ENCODE measurements at places on chromosomes 2 and 18. TPM values are rescaled to one million over a fixed set of nuclear protein-coding genes. Genes with fewer than 3 reads are reported as not detected.

DNA sequence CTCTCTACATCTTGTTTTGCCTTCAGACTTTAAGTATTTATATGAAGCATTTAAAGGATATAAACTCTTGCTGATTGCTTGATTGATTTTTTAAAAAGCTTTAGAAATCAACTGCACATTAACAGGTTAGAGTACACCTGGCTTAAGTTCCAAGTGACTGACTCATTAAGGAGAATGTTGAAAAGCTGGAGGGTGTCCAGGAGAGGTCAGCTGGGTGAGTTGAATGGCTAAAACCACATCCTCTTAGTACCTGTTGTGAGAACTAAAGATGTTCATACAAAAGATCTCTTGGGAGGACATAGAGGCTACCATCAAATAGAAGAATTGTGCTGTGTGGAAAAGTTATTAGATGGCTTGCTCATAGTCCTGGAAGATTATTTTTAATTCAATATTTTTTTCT is 206.8 kb downstream of the TXNL1 start:
- no peak for DNase-seq

GRCh38 chr2:230881840-230882239 is 17.1 kb downstream of the ITM2C start:
- no peak for DNase-seq

The ERMN gene
- total RNA-seq = 0.27 TPM

The DSG1 gene
- total RNA-seq = not detected

DNA sequence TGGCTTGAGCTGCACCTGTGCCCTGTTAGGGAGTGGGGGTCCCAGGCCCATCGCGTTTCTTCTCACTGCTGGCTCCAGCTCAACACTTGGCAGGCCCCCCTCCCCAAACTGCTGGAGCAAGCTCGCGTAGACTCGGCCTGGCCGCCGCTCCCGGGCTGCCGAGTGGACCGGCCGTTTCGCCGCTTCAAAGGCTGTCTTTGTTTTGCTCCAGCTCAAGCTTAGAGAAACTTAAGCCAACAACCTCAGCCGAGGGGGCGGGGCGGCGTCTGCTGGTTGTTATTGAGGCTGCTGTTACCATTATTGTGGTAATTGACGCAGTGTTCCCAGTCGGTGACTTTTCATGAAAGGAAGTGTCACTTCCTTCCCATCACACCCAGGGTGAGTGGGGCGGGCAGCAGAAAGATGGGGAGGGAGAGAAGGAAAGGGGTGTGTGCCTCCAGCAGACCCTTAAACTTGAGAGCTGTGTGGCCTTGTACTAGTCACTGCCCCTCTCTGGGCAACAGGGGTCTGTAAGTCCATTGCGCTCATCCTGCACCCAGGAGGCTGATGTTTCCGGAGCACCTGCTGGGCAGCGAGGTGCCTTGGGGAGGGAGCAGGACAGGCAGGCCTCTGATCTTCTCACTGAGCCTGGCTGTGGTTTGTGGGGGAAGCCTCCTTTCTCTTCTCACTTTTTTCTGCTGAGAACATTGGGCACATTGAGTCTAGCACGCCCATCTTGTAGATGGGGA is 2.1 kb downstream of the ARID5A start:
- DNase-seq = peak; percentile 56

- DNase-seq = no peak
Observed at GRCh38 chr18:29960539-29960938, 1082.0 kb downstream of the DSC3 start.

DNA sequence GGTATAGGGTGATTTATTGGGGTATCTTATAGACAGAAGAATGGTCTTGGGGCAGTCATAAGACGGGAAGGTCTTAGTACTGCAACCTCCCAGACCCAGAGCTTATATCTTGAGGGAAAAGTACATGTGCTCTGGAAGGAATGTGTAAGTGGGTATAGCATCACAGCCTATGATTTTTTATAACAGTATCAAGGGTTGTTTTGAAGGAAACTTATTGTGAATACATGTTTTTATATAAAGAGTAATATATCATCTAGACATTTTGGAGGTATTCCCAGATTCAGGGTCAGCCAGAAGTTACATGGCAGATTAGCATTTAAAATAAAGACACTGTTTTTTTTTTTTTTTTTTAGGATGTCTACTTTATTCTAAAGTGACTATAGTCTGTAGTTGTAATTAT is 47.6 kb upstream of the STON1 start:
- no peak for DNase-seq

The GKN2 gene
- not detected for total RNA-seq

The DTNB gene
- total RNA-seq = 12.9 TPM
